ENCODE measurements at places on chromosomes 3 and 15. TPM values are rescaled to one million over a fixed set of nuclear protein-coding genes. Genes with fewer than 3 reads are reported as not detected.

The MAP3K13 gene
- 52.3 TPM for polyA plus RNA-seq

DNA sequence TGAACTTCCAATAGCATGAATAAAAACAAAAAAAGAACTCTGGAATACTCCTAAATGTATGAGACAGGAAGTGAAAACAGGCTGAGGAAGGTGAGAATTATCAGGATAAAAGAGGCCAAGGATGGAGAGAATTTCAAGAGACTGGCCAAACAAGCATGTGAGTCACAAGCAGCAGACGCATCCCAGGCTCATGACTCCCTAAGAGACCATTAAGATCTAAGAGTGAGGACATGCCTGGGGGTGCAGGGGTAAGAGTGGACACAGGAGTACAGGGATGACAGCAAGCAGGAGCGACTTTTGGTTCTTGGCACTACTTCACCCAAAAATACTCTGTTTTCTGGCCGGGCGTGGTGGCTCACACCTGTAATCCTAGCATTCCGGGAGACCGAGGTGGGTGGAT, 7.1 kb downstream of the SCAMP2 start:
- H3K4me1 ChIP-seq = peaks cover 65% of the 10 kb centered on the region

DNA sequence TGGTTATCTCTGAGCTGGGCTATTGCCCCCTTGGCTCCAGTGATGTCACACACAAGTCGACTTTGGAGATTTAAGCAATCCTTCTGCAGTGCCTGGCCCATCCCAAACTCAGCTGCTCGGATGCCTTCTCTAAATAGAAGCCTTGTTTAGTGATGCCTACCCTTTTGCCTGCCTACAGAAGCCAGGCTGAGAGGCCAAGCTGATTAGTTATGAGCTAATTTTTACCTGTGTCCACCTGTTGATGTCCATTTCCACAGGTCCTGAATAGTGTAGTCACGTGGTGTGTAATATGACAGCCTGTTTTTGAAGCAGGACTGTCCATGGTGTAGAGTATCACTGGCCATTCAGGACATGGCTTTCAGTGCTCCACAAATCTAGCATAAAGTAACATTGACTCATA, 45.5 kb downstream of the SSUH2 start:
- H3K36me3 ChIP-seq = no peaks in the 10 kb centered on the region
- H3K4me3 ChIP-seq = no peak overlapping the region
- no peak overlapping the region for H3K27ac ChIP-seq

The SNX33 gene
- polyA plus RNA-seq = 16.6 TPM

- H3K27ac ChIP-seq = no peak overlapping the region
- H3K4me3 ChIP-seq = no peak overlapping the region
- no peaks in the 10 kb centered on the region for H3K27me3 ChIP-seq
- DNase-seq = no peak
Observed at GRCh38 chr3:7800006-7800780, 701.4 kb upstream of the LMCD1 start.

DNA sequence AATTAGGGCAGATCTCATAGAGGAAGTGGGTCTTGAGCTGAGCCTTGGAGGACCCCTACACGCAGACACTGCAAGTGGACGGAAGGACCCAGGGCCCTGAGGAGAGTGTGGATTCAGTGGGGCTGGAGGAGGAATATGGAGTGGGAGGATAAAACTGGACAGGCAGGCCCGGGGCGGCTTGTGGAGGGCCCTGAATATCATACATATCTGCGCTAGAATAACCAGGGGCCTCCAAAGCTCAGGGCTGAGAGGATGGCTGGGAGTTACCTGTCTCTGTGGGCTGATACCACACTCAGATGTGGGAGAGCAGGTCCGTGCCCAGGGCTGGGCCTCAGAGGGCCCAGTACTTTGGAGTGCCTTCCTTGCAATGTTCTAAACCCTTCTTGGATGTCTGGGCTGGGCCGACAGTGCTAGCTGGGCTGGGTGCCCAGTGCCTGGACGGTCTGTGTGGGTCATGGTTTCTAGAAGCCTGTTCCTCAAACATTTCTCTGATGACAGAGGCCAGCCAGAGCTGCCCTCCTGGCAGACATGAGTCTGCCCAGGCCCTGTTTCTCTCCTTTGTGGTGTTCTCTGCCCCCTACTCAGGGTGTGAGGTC, 29.6 kb downstream of the CHRD start:
- no peaks in the 10 kb centered on the region for H3K36me3 ChIP-seq
- no peak for DNase-seq

The XRN1 gene
- polyA plus RNA-seq = 36.5 TPM

DNA sequence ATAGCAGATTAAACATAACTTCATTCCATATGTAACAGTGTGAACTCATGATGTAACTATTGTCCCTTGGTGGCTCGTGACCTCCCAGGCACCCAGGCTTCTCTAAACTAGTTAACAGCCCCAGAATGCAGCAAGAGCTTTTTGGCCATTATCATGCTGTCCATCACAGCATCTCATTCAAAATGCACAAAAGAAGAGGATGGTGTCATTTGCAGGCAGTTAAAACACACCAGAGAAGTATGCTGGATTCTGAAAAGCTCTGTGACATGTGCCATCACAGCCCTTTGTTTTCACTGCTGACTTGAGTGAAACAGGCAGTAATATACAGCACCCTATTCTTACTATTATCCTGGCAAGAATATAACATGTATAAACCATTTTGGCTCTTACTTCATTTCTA, 117.6 kb upstream of the CHMP2B start:
- DNase-seq = no peak
- no peak overlapping the region for H3K27ac ChIP-seq
- H3K4me1 ChIP-seq = no peaks in the 10 kb centered on the region
- H3K27me3 ChIP-seq = no peaks in the 10 kb centered on the region

- DNase-seq = no peak
- H3K4me3 ChIP-seq = no peak overlapping the region
- no peaks in the 10 kb centered on the region for H3K4me1 ChIP-seq
Observed at GRCh38 chr15:34111488-34111887, 9.6 kb downstream of the PGBD4 start.

The DNAH12 gene
- 0.51 TPM for polyA plus RNA-seq

The KNSTRN gene
- polyA plus RNA-seq = 21.3 TPM

DNA sequence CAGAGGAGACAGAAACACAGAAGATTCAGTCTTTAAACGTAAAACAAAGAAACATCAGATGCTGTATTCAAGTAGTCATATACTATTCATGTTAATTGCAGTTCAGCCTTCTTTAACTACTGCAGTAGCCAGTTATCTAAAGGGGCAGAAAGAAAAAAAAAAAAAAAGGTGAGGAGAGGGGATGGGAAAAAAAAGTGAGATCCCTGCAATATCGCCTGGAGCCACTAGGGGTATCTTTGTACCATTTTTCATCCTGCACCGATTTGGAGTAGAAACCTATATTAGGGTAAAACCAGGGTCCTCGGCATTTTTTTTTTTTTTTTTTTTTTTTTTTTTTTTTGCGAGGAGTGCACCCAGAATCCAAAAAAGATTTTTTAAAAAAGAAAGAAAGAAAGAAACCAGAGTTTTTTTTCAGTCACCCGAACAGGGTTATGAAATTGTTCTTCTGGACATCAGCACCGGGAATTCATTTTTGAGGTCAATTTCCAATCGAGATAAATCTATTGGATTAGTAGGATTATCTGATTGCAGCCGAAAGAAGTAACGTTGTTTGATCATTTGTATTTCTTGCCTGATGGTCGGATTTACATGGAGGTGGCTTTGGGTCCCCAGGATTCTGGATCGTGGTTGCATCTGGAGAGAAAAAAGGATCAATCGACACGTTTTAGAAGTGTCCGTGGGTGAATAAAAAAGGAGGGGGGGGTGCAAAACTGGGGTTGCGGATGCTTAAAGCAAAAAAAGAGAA, 186.7 kb downstream of the NLGN1 start:
- no peaks in the 10 kb centered on the region for H3K36me3 ChIP-seq
- H3K27ac ChIP-seq = no peak overlapping the region
- peak overlapping the region; percentile 35 for H3K4me3 ChIP-seq
- H3K27me3 ChIP-seq = peaks cover 13% of the 10 kb centered on the region
- peak; percentile 18 for DNase-seq
- H3K4me1 ChIP-seq = no peaks in the 10 kb centered on the region

The FAM43A gene
- 5.1 TPM for polyA plus RNA-seq

- H3K4me1 ChIP-seq = no peaks in the 10 kb centered on the region
- no peaks in the 10 kb centered on the region for H3K27me3 ChIP-seq
- no peaks in the 10 kb centered on the region for H3K36me3 ChIP-seq
- DNase-seq = no peak
- no peak overlapping the region for H3K27ac ChIP-seq
Observed at GRCh38 chr3:148062590-148062989, 635.1 kb upstream of the AGTR1 start.

The UROC1 gene
- polyA plus RNA-seq = 0.06 TPM

GRCh38 chr15:101427606-101428487, 61.7 kb downstream of the PCSK6 start:
- no peak for DNase-seq
- peaks cover 9% of the 10 kb centered on the region for H3K36me3 ChIP-seq
- no peak overlapping the region for H3K27ac ChIP-seq
- no peaks in the 10 kb centered on the region for H3K4me1 ChIP-seq
- H3K4me3 ChIP-seq = no peak overlapping the region
- no peaks in the 10 kb centered on the region for H3K27me3 ChIP-seq

The AGBL1 gene
- 0.04 TPM for polyA plus RNA-seq

DNA sequence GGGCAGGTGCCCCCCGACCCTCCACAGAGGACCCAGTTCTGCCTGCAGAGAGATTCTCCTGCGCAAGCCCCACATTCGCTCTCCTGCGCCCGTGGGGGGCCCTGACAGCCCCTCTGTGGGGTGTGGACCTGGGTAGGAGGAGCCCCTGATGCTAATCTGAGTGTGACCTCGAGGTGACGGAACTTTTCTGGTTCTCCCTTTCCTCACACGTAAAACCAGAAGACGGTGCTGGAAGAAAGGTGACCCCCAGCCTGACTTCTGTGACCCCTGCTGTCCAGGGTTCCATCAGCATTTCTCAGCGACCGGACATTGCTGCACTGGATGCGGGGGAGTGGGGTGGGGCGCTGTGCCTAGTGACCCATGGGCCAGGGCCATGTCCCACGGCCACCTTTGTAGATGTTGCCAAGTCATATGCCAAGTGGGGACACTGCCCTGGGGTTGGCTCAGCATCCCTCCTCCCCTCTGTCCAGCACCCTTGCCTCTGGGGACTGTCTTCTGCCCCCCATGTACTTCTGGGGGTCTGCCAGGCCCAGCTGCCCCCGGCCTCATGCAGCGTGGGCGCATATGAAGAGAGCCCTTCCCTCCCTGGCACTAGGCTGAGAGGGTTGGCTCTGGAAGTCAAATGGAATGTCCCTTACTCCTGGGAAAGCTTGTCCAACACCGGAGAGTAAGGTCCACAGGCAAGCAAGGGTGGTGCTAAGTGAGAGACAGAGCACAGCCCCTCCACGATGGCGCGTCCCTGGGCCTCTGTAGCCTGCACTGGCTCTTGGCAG, 129.1 kb upstream of the MEF2A start:
- peaks cover 28% of the 10 kb centered on the region for H3K4me1 ChIP-seq
- H3K36me3 ChIP-seq = no peaks in the 10 kb centered on the region
- H3K27me3 ChIP-seq = no peaks in the 10 kb centered on the region
- DNase-seq = no peak
- no peak overlapping the region for H3K27ac ChIP-seq
- no peak overlapping the region for H3K4me3 ChIP-seq

The AADAC gene
- polyA plus RNA-seq = 147 TPM

DNA sequence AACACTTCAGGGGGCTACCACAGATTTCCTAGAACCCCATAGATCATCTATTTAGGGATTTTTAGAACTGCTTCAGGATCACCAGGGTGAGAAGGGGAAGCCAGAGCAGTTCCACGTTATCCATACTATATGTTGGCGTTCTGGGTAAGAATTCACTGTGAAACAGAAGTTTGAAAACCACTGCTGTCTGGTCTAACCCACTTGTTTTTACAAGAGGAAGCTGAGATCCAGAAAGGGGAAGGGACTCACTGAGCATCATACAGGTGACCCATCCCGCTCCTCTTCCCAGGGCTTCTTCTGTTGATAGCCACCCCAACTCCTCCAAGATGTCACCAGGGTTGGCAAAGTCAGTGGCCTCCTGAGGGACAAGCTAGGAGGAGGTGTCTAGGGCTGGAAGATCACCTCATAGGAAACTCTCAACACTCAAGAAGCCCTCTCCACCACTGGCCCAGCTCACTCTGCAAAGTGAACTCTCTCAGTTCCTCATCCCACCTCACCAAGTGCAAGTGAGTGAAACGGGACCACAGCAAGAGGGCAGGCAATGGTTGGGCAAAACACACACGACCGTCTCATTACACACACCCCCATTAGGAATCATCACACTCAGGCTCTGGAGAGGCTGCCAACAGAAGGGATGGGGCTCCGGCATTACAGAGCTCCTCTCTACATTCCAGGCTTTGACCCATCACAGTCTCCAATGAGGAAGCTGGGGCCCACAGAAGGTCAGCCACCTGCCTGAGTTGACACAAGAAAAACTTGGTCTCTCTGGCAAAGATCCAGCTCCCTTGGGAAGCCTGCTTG, 1.8 kb downstream of the DAPK2 start:
- peaks cover 4% of the 10 kb centered on the region for H3K36me3 ChIP-seq
- peak; percentile 54 for DNase-seq
- H3K27me3 ChIP-seq = no peaks in the 10 kb centered on the region
- peaks cover 15% of the 10 kb centered on the region for H3K4me1 ChIP-seq
- H3K27ac ChIP-seq = no peak overlapping the region

The RHCG gene
- polyA plus RNA-seq = 0.12 TPM

- no peak overlapping the region for H3K4me3 ChIP-seq
- H3K27me3 ChIP-seq = peaks cover 44% of the 10 kb centered on the region
- no peak for DNase-seq
- no peaks in the 10 kb centered on the region for H3K36me3 ChIP-seq
- H3K4me1 ChIP-seq = peaks cover 11% of the 10 kb centered on the region
Observed at GRCh38 chr3:129971351-129972052, 3.0 kb upstream of the TRH start.

- no peak overlapping the region for H3K27ac ChIP-seq
- H3K4me1 ChIP-seq = no peaks in the 10 kb centered on the region
- no peaks in the 10 kb centered on the region for H3K36me3 ChIP-seq
- H3K4me3 ChIP-seq = no peak overlapping the region
Observed at GRCh38 chr3:101300073-101300472, 20.3 kb downstream of the IMPG2 start.

The WWTR1 gene
- polyA plus RNA-seq = 29.2 TPM
